ENCODE measurements at places on chromosomes 13 and 19.

DNA sequence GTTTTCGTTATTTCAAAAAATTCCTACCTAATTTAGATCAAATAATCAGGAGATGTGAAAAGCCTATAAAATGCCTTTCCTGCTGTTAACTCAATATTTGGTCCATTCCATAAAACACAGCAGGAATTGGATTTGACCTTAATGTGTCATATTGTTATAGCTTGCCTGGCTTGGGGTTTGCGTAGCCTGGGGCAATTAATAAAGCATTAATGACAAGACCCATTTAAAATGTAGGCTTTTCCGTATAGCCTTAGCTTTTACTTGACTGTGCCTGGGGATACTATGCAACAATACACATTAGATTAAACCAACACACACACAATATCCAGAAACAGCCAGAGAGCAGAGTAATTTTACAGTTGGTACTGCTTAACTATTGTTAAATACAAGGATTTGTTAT is 117.2 kb upstream of the MAB21L1 start:
- DNase-seq = no peak

DNA sequence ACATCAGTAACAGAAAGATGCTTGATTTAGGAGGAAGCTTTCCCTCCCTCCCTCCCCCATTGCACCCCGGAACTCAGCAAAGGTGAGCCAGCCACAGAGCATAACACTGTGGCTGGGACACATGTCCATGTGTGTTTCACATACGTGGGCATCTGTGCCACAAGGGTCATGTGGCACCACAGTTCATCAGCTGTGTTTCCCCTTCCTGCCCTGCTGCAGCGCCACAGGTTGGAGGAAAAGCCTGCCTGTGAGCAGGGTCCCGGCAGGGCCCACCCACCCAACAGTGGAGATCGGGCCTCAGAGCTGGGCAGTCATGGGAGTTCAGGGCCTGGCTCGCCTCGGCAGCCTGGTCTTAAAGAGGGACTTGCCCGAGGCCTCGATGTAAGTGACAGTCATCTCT is 2.8 kb downstream of the ACP5 start:
- DNase-seq = no peak

DNA sequence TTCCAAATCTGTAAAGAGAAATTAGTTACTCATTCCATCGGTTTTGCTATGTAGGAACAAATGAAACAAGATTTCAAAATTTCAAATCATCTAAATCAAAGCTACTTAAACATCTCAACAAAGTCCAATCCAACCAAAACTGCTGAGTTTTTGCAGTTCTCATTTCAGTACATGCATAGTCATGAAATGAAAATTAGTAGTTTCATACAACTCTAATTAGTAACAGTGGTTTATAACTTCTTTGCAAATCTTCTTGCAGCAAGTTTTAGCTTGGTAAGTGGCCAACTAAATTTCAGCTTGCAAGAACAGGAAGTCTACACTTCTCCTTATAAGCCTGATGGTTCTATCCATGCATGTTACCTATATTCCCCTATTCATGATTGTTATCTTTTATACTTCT is 75.6 kb downstream of the SPRY2 start:
- no peak for DNase-seq

DNA sequence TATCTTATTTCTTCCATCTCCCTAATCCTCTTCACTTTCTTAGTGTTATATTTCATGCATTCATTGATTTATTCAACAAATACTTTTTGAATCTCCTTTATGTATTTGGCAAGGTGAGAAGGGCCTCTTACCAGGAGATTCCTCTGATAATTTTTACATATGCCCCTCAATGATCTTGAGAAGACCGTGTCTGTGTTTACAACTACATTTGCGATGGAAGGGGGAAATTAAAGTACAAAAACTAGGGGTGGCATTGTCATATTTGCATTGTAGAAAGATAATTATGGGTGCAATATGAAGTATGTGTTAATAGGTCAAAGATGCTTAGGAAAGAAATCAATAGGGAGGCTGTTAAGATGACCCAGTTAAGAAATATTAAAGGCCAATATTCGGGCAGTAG is 1108.4 kb upstream of the MIR17HG start:
- DNase-seq = no peak

DNA sequence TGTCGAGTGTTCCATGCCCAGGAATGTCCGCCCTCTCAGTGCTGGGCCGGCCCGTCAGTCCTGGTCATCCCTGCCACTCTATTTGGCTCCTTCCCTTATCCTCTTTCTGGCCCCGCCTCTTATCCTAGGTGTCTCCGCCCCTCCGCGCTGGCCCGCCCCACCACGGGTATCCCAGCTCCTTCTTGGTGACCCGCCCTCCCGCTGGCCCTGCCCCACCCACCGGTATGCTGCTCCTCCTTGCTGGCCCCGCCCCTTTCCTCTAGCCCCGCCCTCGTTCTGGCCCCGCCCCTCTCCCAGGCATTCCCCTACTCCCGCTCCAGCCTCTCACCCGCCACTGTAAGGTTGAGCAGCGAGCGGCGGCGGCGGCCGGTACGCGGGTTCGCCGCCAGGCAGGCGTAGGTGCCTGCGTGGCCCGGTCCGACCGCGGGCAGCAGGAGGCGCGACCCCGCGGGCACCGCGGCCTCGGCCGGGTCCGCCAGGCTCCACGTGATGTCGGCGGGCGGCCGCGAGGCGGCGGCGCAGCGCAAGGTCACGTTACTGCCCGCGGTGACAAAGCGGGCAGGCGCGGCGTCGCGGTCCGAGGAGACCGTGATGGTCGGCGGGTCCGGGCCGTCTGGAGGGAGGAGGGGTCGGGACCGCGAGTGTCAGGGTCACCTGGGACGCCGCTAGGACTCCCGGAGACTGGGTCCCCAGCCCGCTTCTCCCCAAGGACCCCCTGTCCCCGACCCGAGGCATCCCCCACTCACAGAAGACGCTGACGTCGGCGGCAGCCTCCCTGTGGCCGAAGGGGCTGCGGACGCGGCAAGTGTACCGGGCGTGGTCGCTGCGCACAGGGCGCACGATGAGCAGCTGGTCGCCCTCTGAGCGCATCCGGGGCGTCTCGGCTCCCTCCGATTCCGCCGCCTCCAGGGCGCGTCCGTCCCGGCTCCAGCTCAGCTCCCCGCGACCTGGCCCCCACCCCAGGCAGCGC is 2.0 kb downstream of the VSIG10L start:
- peak; percentile 86 for DNase-seq

DNA sequence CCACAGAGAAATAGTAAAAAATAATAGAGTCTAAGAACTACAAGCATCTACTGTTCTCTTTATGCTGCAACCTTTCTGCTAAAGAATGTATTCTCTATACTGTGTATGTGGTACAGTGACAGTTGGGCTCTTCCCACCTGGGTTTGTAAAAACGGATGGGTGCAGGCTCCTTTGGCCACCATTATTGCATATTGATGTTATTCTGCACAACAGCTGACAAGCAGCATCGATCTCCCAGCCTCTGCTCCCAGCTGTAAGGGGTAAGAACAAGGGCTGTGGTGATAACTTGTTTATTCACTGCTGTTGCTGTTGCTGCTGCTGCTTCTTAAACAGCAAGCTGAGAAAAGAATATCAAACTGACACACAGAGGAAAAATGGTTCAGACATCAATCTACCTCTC is 56.1 kb downstream of the KCNRG start:
- DNase-seq = no peak

- DNase-seq = no peak
These were observed 10.0 kb downstream of the MTIF3 start for GRCh38 chr13:27440408-27440807.

DNA sequence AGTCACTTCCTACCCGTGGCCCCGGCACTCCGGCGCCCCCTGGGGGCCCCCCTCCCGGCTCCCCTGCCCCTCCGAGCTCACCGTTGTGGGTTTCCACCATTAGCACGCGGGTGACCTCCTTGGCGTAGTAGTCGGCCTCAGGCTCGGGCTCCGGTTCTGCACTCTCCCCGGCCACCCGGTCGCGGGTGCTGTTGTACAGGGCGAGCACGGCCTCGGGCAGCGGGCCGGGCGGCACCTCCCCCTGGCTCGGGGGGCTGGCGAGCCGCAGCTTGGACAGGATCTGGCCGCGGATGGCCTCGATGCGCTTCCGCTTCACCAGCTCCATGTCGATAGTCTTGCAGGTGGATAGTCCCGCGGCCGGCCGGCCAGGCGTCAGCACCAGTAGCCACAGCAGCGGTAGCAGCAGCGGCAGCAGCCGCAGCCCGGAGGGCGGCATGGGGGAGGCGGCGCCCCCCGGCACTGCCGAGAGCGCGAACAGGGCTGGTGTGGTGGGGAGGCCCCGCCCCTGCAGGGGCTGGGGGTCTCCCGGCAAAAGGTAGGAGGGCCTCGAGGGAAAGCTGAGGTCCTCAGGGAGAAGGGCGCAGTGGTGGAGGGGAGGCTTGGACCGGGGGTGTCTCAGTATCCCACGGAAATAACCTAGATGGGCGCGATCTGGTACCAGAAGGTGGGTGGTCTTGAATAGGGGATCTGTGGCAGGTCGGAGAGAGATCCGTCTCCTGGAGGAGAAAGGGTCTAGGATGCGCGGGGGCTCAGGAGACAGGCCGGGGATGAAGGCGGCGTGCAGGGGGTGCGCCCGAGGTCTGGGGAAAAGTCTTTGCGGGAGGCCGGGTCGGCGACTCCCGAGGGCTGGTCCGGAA is 885 bp downstream of the TGFB1 start:
- DNase-seq = peak; percentile 81

DNA sequence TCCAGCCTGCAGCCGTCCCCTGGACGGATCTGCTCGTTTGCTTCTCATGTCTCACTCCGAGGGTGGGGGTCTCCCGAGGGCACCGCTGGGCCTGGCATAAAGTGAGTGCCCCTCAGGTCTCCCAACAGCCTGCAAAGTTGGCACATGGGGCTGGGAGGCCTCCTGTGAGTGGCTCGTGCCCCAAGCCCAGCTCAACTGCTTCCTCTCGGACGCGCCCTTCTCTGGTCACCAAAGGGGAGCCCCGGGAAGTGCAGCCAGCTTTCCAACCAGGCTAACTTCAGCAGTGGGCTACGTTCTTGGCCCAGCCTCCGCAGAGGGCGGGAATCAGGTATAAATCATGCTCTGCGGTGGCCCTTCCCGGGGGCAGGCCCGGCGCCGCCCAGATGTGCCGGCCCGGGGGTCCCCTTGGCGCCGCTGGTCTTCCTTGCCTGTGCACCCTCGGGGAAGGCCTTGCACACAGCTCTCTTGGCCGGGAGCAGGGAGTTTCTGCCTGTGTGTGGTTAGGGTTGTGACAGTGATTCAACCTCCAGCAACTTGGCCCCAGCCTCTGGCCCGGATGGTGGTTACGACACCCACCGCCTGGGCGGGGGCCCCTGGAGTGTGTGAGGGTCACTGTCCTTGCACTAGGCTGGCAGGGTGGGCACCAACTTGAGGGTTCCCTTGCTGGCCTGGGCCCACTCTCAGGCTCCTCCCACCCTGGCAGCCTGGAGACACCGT is 20.7 kb downstream of the CEBPG start:
- no peak for DNase-seq

GRCh38 chr13:97411984-97412383 is 22.0 kb upstream of the RAP2A start:
- no peak for DNase-seq

DNA sequence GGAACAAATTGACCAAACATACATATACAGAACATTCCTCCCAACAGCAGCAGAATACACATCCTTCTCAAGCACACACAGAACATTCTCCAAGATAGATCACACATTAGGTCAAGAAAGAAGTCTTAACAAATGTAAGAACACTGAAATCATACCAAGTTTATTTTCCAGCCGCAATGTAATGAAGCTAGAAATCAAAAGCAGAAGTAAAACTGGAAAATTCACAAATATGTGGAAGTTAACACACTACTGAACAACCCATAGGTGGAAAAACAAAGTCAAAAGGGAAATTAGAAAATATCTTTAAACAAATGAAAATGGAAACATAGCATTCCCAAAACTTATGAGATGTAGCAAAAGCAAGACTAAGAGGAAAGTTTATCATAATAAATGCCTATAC is 692.6 kb downstream of the DIAPH3 start:
- DNase-seq = no peak

GRCh38 chr13:100810481-100810880 is 135.9 kb upstream of the TMTC4 start:
- DNase-seq = no peak

DNA sequence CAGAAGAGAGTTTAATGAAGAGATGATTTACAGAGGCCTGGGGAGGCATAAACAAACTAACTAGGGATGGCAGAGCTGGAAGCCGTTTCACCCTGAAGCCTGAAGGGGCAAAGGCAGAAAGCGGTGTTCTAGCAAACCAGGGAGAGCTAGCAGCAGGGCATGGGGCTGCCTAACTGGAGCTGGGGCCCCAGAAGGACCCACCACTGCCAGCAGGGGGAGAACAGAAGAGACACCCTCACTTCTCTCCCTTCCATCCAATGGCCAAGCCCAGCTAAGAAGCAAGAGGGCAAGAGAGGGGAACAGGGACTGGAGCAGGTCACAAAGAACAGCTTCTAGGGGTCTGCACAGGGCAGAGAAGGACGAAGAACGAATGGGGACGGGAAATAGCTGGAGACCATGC is 195.5 kb downstream of the KATNAL1 start:
- DNase-seq = no peak

GRCh38 chr19:1109032-1109551 is 5.3 kb downstream of the GPX4 start:
- DNase-seq = no peak

GRCh38 chr13:34017231-34017630 is 199.3 kb downstream of the RFC3 start:
- no peak for DNase-seq

GRCh38 chr13:92029641-92030040 is 631.2 kb downstream of the GPC5 start:
- no peak for DNase-seq
